ENCODE measurements at places on chromosomes 11 and 22.

- DNase-seq: no peak
Measured at GRCh38 chr11:73290536-73290935, 17.5 kb upstream of the ARHGEF17 start.

- no peak for DNase-seq
Measured at GRCh38 chr22:23094260-23094659, 23.9 kb downstream of the GNAZ start.

DNA sequence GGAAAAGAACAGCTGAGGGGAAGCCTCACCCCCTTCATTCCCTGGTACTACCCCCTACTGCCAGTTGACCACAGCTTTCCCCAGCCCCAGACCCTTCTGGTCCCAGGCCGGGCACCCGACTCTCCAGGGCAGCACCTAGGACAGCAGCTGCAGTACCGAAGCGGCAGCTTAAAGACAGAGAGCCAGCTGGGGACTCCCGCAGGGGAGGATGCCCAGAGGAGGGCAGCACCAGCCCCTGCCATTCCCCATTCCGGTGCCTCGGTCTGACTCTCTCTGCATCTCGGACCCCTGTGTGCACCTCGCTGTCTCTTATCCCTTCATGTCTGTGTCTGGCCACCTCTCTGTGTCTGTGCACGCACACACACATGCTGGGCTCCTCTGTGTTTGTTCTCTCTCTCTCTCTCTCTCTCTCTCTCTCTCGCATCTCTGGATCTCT lies 9.4 kb downstream of the IGSF9B start:
- DNase-seq: peak; percentile 45

DNA sequence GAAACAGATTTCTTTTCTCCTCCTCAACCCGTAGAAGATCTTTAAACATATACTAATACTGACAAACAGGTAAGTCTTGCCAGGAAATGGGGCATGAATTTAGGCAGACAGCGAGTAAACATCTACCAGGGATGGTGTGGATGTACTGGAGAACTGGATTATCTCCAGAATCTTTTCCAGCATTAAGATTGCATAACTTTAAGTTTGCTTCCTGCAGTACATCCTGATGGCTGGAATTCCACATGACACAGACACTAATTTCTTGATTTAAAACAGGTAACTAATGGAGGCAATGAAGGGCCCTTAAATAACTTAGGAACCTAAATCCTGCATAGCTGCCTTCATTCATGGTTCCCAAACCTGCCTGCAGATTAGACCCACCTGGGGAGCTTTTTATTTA lies 40.7 kb downstream of the JHY start:
- DNase-seq: no peak

DNA sequence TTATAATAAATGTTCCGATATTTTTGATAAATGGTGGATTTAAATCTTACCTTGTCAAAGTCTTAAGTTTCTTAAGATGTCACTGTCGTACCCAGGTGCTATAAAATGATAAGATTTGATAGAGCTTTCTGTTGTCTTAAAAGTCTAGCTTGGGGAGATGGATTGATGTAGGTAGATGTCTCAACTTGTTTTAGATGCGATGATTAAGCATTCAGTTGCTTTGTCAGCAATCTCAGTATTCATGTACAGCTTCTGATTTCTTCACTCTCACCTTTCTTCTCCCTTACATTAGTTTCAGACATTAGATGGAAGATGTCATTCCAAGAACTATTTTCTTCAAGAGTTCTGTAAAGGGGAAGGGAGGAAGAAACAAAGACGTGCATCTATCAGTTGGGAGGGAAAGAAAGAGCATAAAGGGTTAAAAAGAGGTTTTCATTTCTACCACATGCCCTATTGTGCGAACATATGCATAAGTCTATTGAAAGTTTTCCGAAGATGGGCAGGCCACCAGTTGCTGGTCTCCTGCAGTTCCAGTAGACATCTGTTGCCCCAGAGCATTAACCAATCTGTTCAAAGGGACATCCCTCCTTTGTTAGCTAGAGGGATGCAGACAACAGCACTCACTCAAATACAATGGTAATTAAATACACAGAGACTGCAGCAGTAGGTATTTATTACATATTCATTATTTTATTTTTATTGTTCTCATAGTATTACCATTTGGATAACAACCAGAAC lies 38.4 kb downstream of the ZC3H12C start:
- no peak for DNase-seq

DNA sequence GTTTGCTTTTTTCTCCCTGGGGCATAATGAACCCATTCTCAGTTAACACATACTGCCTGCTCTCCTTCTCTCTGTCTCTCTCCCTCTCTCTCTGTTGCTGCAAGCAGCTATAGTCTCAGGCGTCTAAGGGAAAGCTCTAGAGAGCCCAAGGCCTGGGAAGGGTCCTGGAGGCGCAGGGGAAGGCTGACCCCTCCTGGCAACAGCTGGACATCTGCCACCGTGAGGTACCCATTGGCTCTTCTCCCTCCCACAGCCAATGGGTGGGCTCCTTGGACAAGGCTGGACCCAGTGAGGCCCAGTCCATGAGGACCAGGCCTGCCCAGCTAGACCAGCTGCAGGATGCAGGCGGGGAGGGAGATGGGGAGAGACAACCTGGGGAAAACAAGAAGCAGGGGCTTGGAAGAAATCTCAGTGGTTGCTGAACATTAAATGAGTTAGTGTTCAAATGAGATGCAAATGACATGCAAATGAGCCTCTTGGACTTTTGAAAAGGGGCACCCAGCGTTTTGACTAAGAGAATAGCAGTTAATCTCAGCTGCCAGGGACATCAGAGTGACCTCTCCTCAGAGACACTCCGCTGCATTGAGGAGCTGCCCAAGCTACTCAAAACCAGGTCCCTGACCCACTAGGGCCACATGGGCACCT lies 349.7 kb downstream of the BUD13 start:
- DNase-seq: no peak

GRCh38 chr11:28089378-28089777 lies 18.6 kb downstream of the KIF18A start:
- DNase-seq: no peak

DNA sequence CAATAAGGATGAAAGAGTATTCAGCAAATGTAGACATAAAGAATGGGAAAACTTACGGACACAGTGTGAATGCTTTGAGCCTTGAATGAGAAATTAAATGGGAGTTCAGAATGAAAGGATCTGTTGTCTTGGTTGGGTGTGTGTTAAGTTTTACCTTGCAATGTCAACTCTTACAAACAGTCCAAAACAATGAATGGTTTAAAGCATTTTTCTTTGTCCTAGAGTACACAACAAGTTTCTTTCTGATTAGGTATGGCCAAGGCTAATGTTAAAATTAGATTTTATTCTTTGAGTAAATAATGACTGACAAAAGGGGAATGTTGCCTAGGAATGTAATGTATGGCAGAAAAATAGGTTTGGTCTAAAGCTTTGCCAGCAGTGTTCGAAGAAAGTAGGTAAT lies 2.5 kb downstream of the PTS start:
- DNase-seq: no peak

GRCh38 chr11:117519590-117519989 lies 191.9 kb downstream of the CEP164 start:
- no peak for DNase-seq

DNA sequence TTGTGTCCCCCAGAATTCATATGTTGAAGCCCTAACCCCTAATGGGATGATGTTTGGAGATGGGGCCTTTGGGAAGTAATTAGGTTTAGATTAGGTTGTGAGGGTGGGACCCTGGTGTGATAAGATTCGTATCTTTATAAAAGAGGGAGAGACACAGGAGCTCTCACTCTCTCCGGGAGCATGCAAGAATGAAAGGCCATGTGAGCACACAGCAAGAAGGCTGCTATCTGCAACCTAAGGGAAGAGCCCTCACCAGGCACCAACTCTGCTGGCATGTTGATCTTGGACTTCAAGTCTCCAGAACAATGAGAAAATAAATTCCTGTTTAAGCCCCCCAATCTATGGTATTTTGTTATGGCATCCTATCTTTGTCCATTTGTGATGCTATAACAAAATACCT lies 97.3 kb downstream of the ELP4 start:
- no peak for DNase-seq

GRCh38 chr11:47253660-47254059 lies 4.1 kb upstream of the NR1H3 start:
- DNase-seq: no peak

- no peak for DNase-seq
Measured at GRCh38 chr11:96338910-96339705, 3.9 kb downstream of the MAML2 start.

GRCh38 chr11:68353118-68353517 lies 40.7 kb downstream of the LRP5 start:
- no peak for DNase-seq

GRCh38 chr11:130839981-130840666 lies 76.2 kb downstream of the SNX19 start:
- DNase-seq: no peak

DNA sequence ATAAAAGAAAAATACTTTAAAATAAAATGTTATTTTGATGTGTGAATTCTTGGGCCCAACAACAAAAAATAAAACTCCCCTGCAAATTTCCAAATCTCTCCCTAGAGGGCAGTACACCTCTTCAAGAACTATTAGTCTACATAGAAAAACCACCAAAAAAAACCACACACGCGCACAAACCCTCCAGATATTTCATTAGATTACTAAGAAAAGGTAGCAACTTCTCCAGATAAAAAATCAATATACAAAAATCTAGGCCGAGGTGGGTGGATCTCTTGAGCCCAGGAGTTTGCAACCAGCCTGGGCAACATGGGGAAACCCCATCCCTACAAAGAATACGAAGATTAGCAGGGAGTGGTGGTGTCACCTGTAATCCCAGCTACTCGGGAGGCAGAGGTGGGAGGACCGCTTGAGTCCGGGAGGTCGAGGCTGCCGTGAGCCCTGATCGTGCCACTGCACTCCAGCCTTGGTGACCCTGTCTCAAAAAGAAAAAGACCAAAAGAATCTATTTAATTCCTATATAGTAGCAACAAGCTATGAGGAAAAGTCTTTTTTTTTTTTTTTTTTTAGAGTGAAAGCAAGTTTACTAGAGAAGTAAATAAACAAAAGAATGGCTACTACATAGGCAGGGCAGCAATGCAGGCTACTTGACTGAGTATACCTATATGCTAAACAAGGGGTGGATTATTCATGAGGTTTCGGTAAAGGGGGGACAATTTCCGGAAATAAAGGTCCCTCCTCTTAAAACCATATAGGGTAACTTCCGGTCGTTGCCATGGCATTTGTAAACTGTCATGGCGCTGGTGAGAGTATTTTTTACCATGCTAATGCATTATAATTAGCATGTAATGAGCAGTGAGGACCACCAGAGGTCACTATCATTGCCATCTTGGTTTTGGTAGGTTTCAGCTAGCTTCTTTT lies 13.1 kb downstream of the B3GNT6 start:
- DNase-seq: peak; percentile 80

GRCh38 chr11:21625982-21626381 lies 566.9 kb upstream of the ANO5 start:
- DNase-seq: no peak

DNA sequence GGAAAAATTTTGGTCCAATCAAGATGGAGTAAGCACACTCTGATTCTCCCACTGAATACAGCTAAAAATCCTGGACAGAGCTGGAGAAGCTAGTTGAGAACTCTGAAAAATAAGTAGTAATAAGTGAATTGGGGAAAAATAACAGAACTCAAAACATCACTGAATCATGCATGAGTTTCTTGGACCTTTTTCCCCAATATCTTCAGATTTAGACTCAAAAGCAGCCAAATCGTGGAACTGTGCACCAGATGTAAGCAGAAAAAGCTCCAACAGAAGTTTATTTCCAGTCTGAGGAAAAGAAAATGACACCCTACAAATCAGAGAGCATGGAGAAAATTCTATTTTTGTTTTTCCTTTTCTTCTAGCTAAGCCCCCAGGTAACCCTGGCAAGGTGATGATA lies 279.7 kb upstream of the CTSC start:
- DNase-seq: no peak

DNA sequence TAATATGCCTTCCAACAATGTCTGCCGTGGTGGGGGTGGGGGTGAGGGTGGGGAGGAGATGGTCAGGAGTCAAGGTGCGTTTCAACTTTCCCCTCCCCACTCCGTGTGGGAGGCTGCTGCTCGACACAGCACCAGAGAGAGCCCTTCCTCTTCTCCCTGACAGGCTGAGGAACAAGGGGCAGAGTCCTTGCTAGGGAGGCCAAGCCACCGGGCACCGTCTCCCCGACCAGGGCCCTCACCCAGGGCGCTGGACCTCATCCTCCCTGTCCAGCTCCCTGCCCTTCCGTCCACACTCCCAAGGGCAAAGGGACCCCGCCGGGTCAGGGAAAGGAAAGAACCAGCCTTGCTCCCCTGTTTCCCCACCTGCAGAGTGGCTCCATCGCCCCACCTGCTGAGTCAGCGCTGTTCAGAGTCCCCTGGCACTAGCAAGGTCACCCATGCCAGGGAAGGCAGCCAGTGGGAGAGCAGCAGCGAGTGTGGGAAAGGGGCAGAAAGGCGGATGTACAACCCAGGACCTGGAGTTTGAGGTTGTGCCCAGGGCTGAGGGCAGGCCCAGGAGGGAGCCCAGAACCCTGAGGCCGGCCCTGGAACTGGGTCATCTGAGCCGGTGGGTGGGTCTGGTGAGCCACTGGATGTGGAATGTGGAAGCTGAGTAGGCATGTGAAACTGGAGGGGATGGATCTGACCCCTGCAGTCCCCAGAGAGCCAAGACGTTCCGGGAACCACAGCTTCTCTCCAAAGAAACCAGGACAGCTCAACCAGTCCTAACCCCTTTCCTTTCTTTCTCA lies 47.2 kb downstream of the BUD13 start:
- DNase-seq: no peak

DNA sequence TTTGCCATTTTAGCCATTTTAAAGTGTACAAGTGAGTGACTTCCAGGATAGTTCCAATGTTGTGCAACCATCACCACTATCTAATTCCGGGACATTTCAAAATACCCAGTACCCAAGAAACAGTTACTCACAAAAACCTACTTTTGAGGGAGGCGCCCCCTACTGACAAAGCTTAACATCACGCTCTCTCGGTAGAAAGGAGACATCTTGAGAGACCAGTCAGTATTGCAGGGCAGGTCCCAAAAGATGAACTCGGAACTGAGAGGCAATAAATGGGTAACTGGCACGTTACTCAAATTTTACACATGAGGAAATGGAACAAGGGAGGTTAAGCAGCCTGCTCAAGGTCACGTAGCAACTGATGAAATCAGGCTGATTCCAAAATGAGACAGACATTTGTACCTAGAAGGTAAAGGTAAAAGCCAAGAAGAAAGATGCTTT lies 50.0 kb upstream of the POU2AF1 start:
- DNase-seq: peak; percentile 51

DNA sequence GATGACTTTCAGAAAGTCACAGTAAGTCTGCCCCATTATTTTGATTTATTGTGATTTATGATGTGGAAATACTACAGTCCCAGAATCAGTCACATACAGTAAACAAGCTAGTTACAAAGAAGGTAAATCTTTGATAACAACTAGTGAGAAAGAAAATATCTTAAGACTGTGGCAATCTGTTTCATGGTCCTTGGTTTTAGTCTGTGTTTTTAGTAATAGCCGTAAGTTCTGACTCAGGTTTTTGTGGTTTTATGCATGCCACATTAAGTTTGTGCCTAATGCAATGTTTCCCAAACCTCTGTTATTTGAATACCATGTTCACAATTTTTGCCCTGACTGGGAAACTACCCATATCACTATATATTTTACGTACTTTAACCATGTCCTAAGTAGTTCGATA lies 6.7 kb downstream of the CEP295 start:
- DNase-seq: no peak
